GM19239 (cell line): ENCODE measurements at places on chromosomes 5 and 9.
A peak's percentile ranks its signal among the peaks of the same experiment; 100 is the strongest.

GRCh38 chr9:129640871-129641749 is 841 bp downstream of the ASB6 start:
- no peak for DNase-seq

GRCh38 chr9:4443439-4443838 is 46.8 kb upstream of the SLC1A1 start:
- DNase-seq, result no peak

- peak; percentile 22 for DNase-seq
Observed at GRCh38 chr5:50711280-50711679, 44.8 kb downstream of the PARP8 start.

DNA sequence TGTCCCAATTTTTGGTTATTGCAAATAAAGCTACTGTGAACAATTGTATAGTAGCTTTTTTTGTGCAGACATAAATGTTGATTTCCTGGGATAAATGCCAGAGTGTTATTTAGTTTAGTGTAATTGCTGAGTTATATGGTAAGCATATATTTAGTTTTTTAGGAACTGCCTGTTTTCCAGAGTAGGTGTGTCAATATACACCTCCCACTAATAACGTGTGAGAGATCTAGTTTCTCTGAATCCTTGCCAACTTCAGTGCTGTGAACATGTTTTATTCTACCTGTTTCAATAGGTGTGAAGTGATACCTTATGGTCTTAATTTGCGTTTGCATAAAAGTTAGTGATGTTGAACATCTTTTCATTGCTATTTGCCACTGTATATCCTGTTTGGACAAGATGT is 9.1 kb upstream of the OR2S2 start:
- DNase-seq, result no peak

GRCh38 chr9:95004411-95005277 is 278.1 kb downstream of the AOPEP start:
- DNase-seq, result peak; percentile 57

GRCh38 chr5:169871826-169872490 is 108.3 kb downstream of the INSYN2B start:
- no peak for DNase-seq

GRCh38 chr5:158273035-158273434 is 414.1 kb upstream of the CLINT1 start:
- no peak for DNase-seq

DNA sequence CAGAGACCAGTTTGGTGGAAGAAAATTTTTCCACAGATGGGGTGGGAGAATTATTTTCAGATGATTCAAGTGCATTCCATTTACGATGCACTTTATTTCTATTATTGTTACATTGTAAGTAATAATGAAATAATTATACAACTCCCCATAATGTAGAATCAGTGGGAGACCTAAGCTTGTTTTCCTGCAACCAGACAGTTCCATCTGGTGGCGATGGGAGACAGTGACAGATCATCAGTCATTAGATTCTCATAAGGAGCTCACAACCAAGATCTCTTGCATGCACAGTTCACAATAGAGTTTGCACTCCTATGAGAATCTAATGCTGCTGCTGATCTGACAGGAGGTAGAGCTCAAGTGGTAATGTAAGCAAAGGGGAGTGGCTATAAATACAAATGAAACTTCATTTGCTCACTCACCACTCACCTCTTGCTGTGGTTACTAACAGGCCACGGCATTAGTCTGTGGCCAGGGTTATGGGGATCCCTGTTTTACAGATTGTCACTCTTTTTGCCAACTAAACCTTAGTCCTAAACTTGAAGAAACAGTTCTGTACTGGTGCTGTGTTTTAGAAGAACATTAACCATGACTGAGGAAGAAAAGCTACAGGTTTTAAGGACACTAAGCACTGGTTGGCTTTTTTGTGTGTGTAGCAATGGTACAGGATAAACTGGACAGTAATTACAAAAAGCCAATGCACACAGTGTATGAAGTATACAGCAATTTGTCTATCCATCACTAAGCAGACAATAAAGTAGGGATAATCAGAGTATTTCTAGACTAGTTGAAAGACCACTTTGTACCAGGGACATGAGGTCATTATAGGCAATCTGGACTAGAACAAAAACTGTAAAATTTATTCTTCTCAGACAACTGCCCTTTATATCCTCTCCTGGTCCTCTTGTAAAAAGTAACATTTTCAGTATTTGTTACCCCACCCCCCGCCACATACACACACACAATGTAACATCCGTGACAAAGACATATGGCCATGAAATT is 9.9 kb downstream of the TMEM232 start:
- DNase-seq, result no peak

DNA sequence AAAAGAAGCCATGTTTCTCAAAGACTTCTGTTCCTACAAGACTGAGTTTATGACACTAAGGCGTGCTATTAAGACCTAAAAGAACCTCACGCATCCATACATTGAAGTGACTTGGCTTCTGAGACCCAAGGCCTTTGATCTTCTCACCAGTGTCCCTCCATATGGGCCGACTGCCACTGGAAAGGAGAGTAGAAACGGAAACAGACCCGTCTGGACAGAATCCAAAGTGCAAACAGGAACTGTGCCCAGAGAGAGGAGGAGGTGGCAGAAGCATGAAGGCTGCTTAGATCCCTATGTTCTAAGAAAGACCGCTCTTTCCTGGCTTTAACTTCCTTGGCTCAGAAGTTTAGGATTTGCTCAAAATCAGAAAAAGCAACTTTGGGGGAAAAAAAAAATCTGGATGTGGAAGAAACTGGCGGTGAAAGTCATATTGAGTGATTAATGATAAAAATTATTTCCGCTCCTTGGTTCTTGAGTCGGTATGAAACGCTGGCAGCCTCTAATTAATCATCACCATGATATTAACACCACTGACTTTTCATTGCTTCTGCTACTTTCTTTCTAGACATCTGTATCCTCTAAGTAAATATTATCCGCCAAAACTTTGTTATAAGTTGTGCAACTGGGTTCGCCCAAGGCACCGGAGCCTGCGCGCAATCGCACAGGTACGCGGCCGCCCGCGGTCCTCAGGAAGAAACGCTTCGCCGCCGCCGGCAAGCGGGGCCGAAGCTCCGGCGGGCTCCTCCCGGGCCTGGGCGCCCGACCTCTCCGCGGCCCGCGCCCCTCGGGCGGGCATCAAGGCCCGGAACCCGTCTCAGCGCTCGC is 726 bp downstream of the DAP start:
- DNase-seq, result no peak

GRCh38 chr9:91755761-91756509 is 194.1 kb downstream of the ROR2 start:
- DNase-seq, result no peak

GRCh38 chr9:31146485-31147166 is 1237.8 kb upstream of the ACO1 start:
- DNase-seq, result peak; percentile 9

DNA sequence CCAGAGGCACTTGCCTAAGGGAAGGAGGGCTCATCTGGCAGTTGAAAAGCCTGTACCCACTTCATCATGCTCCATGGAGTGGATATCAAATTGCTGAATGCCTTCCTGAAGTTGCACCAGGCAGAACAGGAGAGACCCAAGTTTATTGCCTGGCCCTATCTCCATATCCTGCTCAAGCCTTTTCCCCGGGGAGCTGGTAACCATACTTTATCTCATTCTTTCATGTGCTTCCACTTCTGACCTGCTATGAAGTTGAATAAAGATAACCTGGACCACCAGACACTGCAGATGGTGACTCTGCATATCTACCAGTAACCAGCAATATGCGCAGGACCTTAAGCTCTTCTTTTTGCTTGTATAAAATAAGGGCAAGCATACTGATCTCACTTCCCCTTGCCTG is 1397.5 kb upstream of the CDH6 start:
- DNase-seq, result no peak

DNA sequence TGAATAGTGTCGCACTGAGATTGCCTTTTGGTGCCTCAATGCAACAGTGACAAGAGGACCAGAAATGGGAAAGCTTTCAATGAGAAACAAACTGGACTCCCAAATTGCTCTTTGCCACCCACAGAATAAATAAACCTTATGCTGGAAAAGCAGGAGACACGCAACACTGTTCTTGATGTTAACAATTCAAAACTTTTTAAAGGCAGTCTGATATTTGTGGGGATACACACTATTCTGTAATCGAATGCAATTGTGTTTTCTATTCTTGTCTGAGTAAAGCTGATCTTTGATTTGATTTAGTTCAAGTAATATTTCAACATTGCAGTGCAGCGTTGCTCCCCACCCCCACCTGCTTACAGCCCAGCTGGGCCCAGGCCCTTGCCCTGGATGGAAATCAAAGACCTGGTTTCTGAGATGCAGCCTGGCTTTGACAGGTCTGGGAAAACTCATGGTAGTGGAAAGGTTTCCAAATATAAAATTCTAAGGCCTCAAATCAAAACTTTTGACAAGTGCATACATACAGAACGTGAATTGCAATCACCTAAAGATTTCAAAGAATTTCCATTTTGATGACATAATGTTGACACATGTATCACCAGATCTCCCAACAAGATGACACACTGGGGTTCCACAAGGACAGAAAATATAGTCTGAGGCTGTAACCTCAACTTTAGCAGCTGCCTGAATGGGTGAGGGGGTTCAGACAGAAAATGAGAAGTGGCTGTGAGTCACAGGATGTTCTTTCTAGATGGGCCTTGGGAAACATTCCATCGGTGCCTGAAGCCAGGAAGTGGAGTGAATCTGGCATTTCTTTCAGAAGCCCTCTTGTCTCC is 55.1 kb downstream of the ABCA1 start:
- DNase-seq, result no peak

DNA sequence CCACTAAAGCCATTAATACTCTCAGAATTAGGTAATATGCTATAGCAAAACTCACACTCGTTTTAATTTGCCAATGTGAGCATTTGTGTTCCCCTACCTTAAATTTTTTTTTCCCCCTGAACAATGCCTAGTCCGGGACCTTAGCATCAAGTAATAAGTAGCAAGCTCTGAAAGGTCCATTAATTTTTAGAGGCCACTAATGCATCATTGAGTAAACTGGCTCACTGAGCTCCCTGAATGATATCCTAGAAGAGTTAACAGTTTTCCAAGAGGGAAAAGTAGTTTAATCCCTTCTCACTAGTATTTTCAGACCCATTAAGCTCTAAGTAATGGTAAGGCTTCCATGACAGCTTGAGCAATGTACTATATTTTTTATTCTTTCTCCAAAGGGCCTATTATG is 242.2 kb downstream of the MAT2B start:
- DNase-seq, result no peak

- no peak for DNase-seq
Observed at GRCh38 chr9:77469515-77470231, 178.4 kb downstream of the GNA14 start.

DNA sequence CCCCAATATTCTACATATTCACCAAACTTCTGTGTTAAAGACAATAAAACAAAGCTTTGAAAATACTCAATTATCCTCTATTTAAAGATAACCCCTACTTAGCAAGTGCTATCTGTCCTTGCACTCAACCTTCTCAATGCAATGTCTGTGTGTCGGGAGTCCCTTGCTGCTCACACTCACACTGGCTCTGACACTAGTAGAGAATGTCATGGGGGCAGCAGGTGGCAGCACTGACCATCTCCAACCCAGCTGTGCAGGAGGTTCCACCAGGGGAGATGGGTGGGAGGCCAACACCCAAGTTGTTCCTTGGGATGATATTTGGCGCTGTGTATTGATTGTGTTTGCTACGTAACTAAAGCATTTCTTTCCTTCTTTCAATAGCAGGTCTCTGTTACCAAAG is 59.4 kb upstream of the SIMC1 start:
- DNase-seq, result no peak

- no peak for DNase-seq
Observed at GRCh38 chr5:107067395-107067794, 603.3 kb downstream of the EFNA5 start.

DNA sequence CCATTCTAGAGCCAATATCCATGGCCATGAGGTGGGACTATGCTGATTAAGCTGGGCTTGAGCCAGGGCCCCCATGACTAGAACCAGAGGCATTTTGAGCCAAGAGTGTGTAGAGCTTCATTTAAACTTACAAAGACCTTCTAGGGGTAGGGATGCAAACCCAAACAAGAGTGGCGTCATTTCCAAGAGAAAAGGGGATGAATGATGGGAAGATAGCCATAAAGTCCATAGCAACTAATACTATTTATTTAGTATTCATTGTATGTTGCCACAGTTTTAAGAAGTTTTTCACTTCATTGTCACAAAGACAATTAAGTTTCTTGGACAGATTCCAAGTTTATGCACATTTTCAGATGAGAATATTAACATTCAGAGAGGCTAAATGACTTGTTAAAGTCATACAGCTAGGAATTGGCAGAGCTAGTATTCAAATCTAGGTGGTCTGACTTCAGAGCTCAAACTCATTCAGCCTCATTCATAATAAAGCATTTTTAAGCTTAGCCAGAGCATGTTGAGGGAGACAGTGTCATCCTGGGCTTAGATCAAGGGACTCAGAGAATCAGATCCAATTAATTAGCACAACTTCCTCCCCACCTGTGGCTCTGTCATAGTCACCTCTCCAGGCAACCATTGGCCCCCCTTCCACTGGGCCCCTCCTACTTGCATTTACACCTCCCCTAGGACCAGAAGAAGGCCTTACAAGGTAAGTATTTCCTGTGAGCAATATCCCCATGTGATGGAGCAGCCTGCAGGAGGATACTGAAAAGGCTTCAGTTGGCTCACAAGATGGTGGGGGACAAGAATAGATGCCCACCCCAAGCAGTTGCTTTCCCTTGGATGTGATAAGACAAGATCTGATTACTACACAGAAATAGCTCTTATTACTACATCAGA is 95.0 kb upstream of the PCSK1 start:
- DNase-seq, result no peak

GRCh38 chr9:37650873-37651768 is at the start of gene FRMPD1:
FRMPD1 (plus strand) TSS chr9:37650954; CDS start chr9:37692642, 41,688 bp downstream.
- DNase-seq, result peak; percentile 65

GRCh38 chr5:92944903-92945604 is 636.0 kb downstream of the NR2F1-AS1 start:
- no peak for DNase-seq

- no peak for DNase-seq
Observed at GRCh38 chr9:131432597-131433301, 38.9 kb downstream of the PRRC2B start.

DNA sequence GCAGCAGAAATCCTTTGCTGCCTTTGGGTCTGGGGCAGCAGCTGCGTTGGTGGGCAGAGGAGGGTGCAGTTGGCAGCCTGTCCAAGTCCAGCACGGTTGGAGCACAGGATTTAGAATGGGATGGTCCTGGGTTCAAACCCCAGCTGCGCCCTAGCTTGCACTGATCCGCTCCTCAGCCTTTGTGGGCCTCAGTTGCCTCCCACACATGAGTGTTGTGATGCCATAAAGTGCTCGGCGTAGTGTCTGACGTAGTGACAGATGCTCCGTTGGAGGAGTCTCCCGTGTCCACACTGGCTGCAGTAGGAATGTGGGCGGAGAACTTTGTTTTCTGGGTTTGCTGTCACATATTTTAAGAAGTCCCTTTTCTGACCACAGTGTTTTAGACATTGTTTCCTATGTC is 36.0 kb downstream of the SLC46A2 start:
- DNase-seq, result no peak

GRCh38 chr5:2201832-2202231 is 319.1 kb upstream of the IRX4 start:
- no peak for DNase-seq

GRCh38 chr9:114754581-114754980 is 51.3 kb downstream of the TNFSF15 start:
- no peak for DNase-seq
